Activated CD4-positive, CD25-positive, alpha-beta regulatory T cell (primary cell): ENCODE measurements at places on chromosomes 7 and 10.

GRCh38 chr7:149804106-149804505 lies 30.7 kb upstream of the ZNF467 start:
- no peak for DNase-seq

DNA sequence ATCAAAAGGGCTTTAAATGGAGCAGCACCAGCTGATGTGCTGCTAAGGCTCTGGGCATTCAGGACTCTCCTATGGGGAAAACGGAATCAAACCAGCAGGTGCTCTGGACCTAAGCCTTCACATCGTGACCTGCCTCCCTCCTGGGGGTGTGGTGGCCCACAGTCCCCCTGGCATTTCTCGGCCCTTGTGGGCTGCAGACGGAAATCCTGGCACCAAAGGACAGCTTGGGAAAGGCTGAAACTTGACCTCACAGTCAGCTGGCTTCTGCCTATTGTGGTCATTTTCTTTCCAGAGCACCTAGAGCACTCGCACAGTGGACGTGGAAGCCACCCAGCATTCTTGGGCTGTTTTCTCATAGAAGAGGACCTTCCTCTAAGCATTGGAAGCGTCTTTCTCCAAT lies 74.8 kb downstream of the TPST1 start:
- DNase-seq = no peak

- peak; percentile 18 for DNase-seq
These were observed 151.8 kb downstream of the SFMBT2 start for GRCh38 chr10:7258948-7259523.

GRCh38 chr7:110881721-110882120 lies 209.2 kb upstream of the LRRN3 start:
- DNase-seq = no peak

DNA sequence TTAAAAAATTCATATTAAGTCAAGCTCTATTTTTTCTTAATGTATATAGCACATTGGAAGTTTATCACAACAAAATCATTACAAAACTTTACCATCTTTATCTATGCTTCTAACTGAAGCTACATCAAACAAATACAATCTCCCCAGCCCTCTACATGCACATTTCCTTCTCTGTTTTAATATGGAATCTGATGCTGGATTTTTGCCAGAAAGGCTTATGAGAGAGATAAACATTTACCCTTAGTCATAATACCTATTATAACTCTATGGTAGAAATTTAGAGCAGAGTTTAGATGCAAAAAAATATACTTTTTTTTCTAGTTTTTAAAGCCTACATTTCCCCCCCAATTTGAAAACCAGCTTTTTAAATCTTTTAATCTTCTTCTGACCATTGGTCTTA lies 1198.6 kb downstream of the GATA3 start:
- DNase-seq = no peak

GRCh38 chr7:159272739-159273138 lies 128.1 kb upstream of the VIPR2 start:
- DNase-seq = no peak

GRCh38 chr7:42645906-42646305 lies 266.0 kb downstream of the C7orf25 start:
- DNase-seq = no peak

DNA sequence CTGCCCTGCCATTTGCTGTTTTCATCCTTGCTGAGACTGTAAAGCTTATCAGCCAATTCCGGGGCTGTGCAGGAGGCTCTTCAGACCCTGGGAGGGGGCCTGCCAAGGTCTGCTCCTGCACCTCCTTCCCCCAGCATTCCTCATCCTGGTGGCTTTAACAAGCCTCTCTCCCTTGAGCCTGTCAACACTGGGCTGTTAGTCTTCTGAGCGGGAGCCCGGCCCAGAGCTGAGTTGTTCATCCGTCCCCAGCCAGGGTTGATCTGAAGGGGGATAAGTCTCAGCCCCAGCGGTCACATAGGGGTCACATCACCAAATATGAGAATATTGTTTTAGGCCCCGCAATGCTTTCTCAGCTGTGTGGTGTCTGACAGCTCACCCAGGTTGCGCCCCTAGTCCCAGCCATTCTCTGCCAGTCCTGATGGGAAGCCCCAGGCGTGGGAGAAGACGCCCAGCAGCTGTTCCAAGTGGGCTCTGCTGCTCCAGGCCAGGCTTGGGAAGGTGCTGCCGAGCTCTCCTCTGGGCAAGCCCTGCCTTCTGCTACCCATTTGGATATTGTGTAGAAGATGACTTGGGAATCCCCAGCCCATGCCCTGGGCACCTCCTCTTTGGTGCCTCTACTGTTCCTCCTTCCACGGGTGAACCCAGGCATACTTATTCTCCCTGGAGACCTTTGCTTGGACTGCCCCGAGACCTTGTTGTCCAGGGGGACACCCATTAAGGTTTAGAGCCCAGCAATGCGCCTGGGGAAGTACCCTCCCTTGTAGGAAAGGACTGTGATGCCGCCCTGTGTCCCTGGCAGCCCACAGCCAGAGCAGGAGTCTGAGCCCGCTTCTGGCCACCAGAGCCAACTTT lies 23.5 kb upstream of the TRIM8 start:
- DNase-seq = no peak

- DNase-seq = no peak
These were observed 104.6 kb downstream of the ITGB8 start for GRCh38 chr7:20435305-20435704.

- DNase-seq = no peak
These were observed 140.2 kb downstream of the AUTS2 start for GRCh38 chr7:69738396-69738951.

- DNase-seq = no peak
These were observed 258.3 kb downstream of the GATA3 start for GRCh38 chr10:8312781-8313180.

DNA sequence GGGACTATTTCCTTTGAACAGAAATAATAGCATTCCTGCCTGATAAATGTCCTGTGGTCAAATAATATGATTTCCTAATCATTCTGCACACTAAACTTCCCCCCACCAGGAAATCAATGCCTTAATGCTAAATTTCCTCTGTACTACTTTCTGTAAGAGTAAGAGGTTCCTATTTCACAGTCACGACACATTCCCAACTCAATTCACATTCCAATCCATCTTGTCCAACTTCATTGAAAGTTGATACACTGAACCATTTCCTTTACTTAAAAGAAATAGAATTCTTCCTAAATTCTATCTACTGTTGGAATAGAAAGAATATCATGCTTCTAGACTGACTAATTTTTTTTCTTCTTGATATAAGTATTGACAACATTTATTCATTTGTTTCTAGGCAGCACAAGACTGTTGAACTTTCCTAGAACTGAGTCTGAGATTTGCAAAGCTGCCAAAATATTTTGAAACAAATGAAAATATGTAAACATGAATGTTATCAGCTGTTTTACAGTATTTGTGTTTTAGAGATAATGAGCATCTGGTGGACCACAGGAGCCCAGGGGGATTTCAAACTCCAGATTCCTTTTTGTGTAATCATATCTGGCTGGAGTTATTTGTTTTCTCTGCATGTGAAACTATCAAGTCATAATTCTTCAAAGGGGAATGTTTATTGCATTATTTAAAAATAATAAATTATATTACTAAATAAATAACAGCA lies 121.5 kb downstream of the TPST1 start:
- no peak for DNase-seq

- no peak for DNase-seq
These were observed 21.8 kb downstream of the FGFBP3 start for GRCh38 chr10:91887272-91888076.

GRCh38 chr7:37916017-37916672 lies 472 bp downstream of the SFRP4 start:
- DNase-seq = no peak

DNA sequence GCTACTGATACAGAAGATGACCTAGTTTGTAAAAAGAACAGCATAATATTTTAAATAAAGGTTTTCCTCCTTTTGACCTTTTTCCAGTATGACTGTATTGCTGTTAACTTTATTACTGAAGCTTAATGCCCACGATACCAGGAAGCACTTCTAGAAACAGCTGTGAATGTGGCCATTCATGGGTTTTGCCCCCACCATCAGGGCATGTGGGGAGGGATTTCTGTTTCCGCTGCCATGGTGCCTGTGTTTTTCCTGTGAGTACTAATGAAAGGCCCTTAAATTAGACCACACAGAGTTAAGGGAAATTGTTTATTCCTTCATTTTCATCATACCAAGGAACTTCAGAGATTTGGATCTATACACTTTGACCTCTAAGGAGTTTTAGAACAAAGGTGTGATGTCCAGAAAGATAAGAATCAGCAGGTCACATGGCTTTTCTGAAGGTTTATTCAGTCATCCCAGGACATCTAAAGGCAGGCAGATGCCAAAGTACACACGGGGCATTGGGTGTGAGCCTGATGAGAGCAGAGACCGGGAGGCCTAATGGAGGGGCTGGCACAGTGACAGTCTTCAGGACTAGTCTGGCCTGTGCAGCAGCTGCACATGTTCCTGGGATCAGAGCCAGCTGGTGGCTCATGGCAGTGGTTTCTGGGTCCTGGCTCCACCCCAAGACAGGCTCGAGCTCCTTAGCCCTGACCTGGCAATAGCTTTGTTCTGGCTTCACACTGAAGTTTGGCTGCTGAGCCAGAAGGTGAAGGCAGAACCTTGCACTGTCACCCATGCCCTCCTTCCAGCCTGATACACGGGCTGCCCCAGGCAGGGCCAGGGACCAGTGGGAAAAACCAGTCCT lies 190.9 kb downstream of the REEP3 start:
- no peak for DNase-seq

DNA sequence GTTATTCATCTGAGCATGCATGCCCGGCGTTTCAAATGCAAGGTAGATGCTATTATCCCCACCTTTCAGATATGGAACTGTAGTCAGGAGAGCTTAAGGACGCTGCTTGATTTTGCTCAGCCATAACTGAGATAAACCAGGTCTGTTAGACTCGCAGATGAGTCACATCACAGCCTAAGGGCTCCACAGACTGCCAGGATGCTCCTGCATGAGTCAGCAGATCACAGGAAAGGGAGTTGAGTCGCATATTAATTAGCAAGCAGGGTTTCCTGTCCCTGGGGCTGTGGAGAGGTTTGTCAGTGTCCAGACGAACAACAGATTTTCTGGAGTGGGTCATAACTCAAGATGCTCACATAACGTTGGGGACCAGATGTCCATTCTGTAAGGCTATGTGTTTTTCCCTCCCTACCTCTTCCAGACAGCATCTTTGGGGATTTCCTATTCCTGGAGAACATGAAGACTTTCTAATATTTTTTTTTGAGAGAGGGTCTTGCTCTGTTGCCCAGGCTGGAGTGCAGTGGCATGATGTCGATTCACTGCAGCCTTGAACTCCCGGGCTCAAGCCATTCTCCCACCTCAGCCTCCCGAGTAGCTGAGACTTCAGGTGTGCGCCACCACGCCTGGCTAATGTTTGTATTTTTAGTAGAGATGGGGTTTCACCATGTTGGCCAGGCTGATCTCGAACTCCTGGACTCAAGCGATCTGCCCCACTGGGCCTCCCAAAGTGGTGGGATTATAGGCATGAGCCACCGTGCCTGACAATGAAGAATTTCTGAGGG lies 36.7 kb downstream of the PFKFB3 start:
- DNase-seq = peak; percentile 5

DNA sequence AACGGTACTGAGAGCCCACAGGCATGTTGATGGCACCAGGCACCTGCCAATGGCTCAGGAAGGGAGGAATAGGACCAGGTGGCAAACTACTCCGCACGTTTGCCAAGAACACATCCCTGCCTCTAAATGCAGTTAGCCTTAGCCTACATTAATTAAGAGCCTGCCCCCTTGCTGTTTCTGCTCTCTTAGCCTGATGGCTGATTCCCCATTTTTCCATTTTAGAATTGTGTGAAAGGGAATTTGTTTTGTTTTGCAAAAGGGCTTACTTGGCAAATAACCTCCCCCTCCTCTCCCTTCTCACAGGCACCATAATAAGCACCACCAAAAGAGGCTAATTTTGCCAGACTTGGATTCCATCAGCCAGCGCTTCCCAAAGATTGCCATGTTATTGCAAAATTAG lies 1203.2 kb downstream of the SORCS3 start:
- no peak for DNase-seq

DNA sequence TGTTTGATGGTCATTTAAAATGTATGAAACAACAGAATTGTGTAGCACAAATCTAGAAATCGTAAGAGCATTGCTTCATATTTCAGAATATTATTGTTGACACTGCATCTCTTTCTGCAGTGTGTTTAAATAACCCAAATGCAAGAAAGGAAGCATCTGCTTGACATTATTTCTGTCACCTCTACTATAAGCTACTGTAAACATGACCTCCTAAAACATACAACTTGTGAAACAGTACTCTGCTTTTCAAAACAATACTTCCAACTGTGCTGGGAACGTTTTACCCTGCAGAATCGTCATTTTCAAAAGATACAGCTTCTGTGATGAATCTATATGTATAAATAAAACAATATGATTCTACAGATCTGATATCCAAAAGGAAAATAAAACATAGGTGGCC lies 82.0 kb downstream of the RNF133 start:
- DNase-seq = no peak

DNA sequence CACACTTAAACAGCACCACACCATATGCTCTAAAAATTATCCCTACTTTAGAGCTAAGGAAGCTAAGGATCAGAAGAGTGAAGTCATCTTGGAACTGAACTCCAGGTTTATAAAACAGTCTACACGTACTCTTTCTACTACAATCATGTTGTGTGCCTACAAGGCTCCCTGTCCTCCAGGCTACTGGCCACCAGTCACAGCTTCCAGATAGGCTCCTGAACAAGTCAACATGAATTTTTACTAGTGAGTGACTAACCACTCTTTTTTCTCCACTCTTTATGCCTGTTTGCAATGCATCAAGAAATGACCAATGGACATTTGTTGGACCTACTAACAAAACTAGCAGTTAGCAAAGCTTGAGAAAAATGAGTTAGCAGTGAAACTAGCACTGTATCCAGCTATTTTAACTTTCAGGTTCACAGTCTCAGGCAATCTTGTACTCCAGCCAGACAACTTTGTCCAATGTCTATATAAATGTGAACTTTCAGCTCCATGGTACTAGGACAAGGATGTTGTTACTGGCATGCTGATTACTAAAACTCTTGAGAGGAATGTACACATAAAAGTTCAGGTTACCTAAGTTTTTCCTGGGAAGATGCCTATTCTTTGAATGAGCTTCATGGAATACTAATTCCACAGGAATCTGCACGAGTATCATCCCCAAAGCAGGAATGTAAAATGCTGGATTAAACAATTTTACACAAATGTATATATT lies 180.0 kb downstream of the BTAF1 start:
- no peak for DNase-seq

DNA sequence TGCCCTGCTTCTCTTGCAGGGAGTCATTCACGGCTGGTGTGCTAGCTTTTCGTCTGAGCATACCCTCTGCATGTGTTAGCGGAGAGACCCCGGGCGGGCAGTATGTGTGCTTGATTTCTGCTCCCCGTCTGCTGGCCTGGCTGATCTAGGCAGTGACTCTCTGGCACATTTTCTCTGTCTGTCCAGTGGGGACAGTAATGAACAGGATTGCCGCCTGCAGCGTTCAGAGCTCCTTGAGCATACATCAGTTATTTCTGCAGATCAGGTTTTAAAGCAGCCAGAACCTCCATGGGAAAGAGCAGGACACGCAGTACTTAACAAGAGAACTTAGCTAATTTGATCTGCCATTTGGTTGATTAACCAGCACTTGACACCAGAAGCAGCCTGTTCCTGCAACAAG lies 242.5 kb downstream of the CELF2 start:
- DNase-seq = no peak

- DNase-seq = no peak
These were observed 91.9 kb downstream of the SORBS1 start for GRCh38 chr10:95469251-95469650.

GRCh38 chr7:85186083-85186520 lies 754 bp downstream of the SEMA3D start:
- DNase-seq = no peak

GRCh38 chr10:122264436-122264835 lies 6.7 kb upstream of the BTBD16 start:
- DNase-seq = no peak

- DNase-seq = no peak
These were observed 151.2 kb downstream of the TCERG1L start for GRCh38 chr10:131160219-131160875.
